ENCODE measurements at places on chromosomes 5 and 9.

GRCh38 chr5:168093200-168093910 lies 198.1 kb upstream of the WWC1 start:
- DNase-seq, result no peak

- no peak for DNase-seq
These were observed 127.4 kb downstream of the HCN1 start for GRCh38 chr5:45568813-45569212.

DNA sequence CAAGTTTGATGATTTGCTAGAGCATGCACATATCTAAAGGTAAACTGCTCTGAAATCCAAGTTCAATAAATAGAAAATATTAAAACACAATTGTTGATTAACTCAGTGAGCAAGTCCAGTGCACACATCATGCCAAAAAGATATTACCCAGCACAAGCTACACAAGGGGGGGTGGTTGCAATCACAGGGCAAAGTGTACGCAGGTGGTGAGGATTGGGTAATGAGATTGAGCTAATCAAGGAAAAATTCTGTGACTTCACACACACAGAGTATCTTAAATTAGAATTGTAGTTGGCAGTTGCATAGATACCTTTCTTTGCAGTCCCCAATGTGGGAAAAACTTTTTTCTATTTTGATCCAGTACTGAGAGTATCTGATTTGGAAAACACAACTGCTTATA lies 156.1 kb upstream of the NTRK2 start:
- DNase-seq, result no peak

DNA sequence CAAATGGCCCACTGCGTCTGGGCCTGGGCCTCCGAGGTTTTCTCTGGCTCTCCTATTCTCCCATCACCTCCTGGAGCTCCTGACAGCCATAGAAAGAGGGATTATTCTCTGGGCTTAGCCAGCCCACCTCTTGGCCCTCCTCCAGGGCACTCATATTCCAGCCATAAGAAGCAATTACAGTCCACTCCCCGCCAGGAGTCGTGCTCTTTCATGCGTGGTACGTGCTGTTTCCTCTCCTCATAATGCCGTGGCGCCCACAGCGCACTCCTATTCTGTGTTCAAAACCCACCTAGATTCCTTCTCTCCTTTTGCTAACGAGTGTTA lies 240.8 kb upstream of the ZNF462 start:
- DNase-seq, result no peak

DNA sequence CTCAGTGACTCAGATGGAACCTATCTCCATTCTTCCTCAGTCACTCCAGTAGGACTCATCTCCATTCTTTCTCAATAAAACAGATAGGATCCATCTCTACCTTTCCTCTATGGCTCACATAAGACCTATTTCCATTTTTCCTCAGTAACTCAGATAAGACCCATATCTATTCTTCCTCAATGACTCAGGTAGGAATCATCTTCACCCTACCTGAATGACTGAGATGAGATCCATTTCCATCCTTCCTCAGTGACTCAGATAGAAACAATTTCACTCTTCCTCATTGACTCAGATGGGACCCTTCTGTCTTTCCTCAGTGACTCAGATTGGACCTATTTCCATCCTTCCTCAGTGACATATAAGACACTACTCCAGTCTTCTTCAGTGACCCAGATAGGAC lies 165.1 kb downstream of the FBXO4 start:
- DNase-seq, result no peak

GRCh38 chr5:125476901-125477585 lies 730.6 kb upstream of the ZNF608 start:
- DNase-seq, result no peak

- no peak for DNase-seq
These were observed 684.8 kb upstream of the CCNG1 start for GRCh38 chr5:162752612-162753011.

DNA sequence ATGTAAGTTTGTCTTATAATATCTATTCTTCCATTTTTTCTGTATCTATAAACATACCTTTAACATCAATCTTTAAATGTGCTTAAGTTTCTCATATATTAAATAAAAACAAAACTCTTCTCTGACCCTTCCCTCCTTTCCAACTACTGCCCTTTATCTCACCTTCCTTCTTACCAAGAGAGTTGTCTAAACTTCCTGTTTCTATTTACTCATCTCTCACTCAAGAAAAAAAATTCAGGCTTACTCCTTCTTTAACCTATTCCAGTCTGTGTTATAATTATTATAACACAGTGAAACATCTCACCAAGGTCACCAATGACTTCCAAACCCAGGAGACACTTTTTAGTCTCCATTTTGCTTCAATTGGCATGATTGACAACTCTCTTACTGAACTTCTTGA lies 140.9 kb downstream of the CCDC171 start:
- DNase-seq, result no peak

DNA sequence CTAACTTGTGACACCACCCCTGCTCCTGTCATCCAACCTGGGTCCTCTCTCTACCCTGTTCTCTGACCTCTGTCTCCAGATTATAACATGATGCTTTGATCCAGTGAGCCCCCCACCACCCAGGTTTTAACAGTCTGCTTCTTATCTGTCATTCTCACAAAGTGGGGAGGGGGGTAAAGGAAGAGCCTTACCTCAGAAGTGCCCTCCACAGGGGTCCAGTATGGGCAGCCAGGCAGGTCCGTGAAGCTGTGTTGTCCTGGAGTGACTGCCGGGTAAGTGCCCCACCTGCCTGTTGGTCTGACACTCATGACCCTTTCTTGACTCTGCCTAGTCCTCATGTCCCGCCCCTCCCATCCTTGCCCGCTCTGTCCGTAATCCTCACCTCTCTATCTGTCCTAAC lies 3.4 kb downstream of the IL11RA start:
- no peak for DNase-seq

GRCh38 chr5:91307048-91307447 lies 76.1 kb downstream of the ARRDC3 start:
- DNase-seq, result no peak

DNA sequence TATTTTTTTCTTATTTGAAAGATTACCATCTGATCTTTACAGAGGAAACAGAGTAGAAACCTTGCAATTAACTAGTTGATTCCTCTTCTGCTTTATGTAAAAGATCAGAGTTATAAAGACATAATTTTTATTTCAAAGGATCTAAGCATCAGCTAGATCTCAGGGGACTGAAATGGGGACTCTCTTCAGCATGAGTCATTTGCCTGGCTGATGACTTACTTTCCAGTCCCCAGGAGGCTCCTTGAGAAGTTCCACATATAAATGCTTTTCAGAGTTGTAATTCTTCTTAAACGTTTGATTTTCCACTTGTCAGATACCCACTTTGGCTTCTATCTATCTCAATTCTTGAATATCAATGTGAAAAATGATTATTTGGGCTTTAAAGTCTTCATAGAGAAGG lies 389.4 kb downstream of the RAB3C start:
- peak; percentile 20 for DNase-seq

DNA sequence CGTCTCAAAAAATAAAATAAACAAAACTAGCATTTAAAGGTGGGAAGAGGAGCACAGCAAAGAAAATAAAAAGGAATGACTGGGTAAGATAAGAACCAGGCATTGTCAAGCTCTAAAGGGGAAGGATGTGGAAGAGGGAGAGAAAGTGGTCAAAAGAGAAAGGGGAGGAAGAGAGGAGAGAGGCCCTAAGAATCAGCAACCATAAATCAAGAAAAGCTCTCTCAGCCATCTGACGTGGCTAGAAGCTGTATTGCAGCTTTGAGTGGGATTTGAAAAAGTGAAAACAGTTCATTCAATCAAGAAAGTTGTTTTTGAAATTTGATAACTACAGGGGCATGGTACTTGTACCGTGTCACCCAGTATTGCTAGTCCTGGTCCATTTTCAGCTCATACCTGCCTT lies 45.4 kb upstream of the F2R start:
- no peak for DNase-seq

GRCh38 chr5:1763960-1764605 lies 35.6 kb downstream of the MRPL36 start:
- no peak for DNase-seq

- no peak for DNase-seq
These were observed 40.5 kb upstream of the RPL26L1 start for GRCh38 chr5:172918421-172919371.

- DNase-seq, result no peak
These were observed 123.1 kb upstream of the ZNF608 start for GRCh38 chr5:124869426-124870033.
